NCI-H2171 treated with DMSO at 0.1 percent for 48 hours (cell line): ENCODE measurements at places on chromosomes 5 and 9.

DNA sequence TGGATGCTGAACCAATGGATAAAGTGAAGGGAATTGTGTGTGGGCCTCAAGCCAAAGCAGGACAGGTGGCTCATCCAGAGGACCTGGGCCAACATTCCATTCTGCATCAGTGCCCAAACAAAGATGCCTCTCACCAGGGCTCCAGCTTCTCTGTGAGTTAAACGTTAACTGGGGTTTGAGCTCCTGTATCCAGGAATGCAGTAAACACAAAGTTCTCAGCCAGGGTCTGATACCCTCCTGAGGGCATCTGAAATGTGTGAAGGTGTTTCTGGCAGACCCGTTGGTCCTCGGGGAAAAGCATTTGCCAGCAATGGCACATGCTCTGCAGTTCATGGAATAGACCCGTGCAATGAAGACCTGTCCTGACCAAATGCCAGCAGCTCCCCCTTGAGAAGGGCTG is 33.9 kb upstream of the AOPEP start:
- peak; percentile 71 for DNase-seq

- DNase-seq, result peak; percentile 28
Observed at GRCh38 chr9:129939431-129939830, 103.6 kb downstream of the FNBP1 start.

- peak; percentile 4 for DNase-seq
Observed at GRCh38 chr9:69476797-69477196, 151.8 kb downstream of the ENTREP1 start.

GRCh38 chr9:1049641-1050040 is 516 bp upstream of the DMRT2 start:
- peak; percentile 79 for DNase-seq

DNA sequence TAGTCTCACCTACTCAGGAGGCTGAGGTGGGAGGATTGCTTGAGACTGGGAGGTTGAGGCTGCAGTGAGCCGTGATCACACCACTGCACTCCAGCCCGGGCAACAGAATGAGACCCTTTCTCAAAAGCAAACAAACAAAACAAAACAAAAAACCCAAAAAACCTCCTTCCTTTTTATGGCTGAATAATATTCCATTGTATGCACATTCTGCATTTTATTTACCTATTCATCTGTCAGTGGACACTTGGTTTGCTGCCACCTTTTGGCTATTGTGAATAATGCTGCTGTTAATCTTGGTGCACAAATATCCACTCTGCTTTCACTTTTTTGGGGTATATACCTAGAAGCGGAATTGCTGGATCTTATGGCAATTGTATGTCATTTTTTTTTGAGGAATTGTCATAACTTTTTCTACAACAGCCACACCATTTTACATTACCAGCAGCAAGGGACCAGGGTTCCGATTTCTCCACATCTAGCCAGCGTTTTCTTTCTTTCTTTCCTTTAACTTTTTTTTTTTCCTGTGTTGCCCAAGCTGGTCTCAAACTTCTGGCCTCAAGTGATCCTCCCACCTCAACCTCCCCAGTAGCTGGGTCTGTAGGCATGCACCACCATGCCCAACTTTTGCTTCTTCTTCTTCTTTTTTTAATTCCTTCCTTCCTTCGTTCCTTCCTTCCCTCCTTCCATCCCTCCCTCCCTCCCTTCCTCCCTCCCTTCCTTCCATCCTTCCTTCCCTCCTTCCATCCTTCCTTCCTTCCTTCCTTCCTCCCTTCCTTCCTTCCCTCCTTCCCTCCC is 30.6 kb downstream of the NKX2-5 start:
- no peak for DNase-seq

DNA sequence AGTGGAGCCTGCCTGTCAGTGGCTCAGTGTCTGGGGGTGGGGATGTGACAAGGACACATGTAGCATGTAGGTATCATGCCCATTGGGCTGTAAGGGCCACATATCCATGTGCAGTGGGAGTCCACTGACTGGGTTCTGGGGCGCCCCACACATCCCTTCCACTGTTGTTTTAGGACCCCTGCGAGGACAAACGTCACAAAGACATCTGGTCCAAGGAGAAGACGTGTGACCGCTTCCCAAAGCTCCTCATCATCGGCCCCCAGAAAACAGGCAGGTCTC is 33.4 kb downstream of the NDST1 start:
- no peak for DNase-seq

DNA sequence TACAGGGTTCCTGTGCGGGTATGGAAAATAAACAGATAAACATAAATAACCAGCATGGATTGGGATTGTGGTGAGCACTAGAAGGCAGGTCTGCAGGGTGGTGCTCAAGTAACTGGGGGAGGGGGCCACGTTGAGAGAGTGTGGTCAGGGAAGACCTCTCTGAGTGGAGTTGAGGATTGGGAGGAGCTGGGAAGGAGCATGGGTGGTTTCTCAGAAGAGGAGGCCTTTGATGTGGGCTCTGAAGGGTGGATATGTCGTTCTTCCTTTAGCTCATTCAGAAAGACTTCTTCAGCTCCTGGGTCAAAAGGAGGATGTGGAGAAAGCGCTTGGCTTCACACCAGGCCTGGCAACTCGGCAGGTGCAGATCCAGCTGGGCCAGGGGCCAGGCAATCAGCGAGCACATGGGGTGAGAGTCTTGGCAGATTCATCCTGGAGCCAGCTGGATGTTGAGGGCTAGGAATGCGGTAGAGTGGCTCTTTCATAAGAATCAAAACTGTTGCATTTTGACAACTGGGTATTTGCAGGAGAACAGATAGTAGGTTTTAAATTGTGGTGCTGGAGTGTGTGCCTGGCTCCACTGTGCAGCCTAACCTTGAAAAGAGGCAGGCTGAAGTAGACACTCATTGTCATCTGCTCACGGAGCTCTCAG is 71.7 kb downstream of the PCSK5 start:
- DNase-seq, result no peak

DNA sequence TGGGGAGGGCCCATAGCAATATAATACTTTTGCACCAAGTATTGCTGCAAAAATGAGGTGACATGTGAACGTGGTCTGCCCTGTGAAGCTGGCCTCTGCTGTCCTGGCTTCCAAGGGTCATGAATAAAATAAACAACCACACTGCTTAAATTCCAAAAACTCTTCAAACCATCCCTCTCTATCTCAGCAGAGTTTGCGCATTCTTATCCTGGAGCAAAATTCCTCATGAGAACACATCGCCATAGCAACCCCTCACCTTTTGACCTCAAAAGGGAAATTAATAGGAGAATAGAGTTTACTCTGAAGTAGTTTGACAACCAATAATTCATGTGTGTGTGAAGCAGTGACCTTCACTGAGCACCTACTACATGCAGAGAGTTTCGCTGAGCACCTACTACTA is 342.9 kb downstream of the SPOCK1 start:
- DNase-seq, result no peak

- DNase-seq, result no peak
Observed at GRCh38 chr5:9148242-9148641, 397.6 kb downstream of the SEMA5A start.

GRCh38 chr5:74328221-74328630 is 312.3 kb downstream of the ENC1 start:
- no peak for DNase-seq

- no peak for DNase-seq
Observed at GRCh38 chr5:35319333-35320002, 89.2 kb upstream of the PRLR start.

- DNase-seq, result no peak
Observed at GRCh38 chr9:133853331-133853730, 115.2 kb upstream of the SARDH start.

GRCh38 chr5:172716796-172717313 is 54.1 kb downstream of the DUSP1 start:
- DNase-seq, result peak; percentile 46

- DNase-seq, result no peak
Observed at GRCh38 chr5:76622076-76622475, 1.1 kb downstream of the F2RL2 start.

GRCh38 chr5:95975703-95976102 is 14.1 kb upstream of the ELL2 start:
- peak; percentile 5 for DNase-seq
